Esophagus muscularis mucosa (tissue), 4 donors: ENCODE measurements at places on chromosomes 1 and 21. TPM values are rescaled to one million over a fixed set of nuclear protein-coding genes. Genes with fewer than 3 reads are reported as not detected.
A peak's percentile ranks its signal among the peaks of the same experiment; 100 is the strongest.

The PTGS2 gene
- 18.6 TPM for total RNA-seq

GRCh38 chr1:31614414-31615005 lies 3.0 kb upstream of the HCRTR1 start:
- no peak for DNase-seq

DNA sequence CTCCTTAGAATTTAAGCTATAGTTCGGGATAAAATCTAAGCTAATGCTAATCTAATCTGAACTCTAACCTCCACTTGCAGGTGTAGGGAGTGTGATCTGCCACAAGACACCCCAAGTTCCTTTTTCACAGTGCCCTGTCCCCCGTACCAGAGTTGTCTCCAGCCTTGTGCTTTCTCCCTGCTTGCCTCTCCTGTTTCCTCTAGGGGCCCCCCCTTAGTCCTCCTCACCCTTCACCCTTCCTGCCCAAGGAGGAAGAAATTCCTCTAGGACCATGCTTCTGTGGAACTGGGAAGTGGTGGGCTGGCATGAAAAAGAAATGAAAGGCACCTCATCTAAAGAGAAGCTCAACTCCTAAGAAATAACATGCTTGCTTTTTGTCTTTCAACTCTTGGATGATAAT lies 50.2 kb upstream of the BCL9 start:
- DNase-seq: peak; percentile 10

The NEXN gene
- total RNA-seq: 220 TPM

- no peak for DNase-seq
Observed at GRCh38 chr1:15288173-15288926, 41.3 kb downstream of the FHAD1 start.

DNA sequence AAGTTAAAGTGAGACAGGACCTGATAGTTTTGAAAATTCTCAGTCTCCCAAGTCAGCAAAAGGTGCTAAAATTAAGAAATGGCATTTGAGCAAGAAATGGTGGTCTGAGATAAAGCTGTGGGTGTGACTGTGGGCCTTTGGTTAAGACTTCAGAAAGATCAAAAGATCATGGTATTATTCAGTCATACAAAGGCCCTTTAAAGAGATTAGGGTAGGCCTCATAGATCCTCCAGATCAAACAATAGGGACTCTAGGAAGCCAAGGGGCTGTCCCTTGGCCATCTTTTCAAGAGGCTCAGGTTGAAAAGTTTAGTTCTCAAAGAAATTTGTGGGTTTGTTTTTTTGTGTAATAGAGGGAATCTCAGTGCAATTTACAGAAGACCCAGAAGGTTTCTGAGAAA lies 8.4 kb downstream of the HMGB4 start:
- DNase-seq: no peak

The RCAN3 gene
- total RNA-seq: 12.0 TPM

GRCh38 chr1:162248854-162249535 lies 127.7 kb downstream of the SPATA46 start:
- DNase-seq: no peak

- no peak for DNase-seq
Observed at GRCh38 chr1:154845174-154845573, 24.9 kb downstream of the KCNN3 start.

- no peak for DNase-seq
Observed at GRCh38 chr1:27576806-27577227, 27.1 kb downstream of the AHDC1 start.

The ANGPTL1 gene
- total RNA-seq: 149 TPM
